ENCODE measurements at places on chromosomes 2 and 18.

- no peak for DNase-seq
These were observed 18.6 kb upstream of the RMC1 start for GRCh38 chr18:23484561-23485182.

GRCh38 chr2:63861220-63861822, 19.6 kb downstream of the UGP2 start:
- peak; percentile 79 for DNase-seq

DNA sequence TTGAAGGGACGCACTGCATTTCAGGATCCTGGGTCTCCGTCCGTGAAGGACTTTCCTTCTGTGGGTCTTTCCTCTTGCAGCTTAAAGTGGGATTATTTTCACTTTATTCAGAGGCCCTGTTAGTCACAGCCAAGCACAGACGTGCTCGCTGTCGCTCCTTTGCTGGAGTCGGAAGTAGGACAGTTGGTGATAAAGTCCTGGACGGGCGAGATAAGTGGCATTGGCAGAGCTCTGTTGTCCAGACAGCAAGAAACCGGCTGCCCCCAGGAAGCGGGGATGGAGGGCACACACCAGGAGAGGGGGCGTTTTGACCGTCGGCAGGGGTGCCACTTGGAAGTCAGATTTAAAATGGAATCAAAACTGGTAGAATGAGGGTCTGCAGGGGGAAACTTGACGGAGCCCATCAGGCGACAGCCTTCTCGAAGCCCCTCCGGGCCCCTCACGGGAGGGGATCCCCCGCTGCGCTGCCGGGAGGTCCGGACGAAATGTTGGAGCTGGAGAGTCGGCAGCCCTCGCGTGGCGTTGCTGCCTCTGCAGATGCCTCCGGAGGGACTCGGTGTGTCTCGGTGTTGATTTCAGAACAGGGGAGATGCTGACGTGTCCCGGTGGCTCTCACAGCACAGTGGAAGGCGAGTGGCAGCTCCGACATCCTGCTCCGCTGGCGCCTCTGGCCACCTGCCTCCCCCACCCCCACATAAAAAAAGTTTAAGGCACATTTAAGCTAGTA, 124.2 kb downstream of the NFATC1 start:
- peak; percentile 48 for DNase-seq

DNA sequence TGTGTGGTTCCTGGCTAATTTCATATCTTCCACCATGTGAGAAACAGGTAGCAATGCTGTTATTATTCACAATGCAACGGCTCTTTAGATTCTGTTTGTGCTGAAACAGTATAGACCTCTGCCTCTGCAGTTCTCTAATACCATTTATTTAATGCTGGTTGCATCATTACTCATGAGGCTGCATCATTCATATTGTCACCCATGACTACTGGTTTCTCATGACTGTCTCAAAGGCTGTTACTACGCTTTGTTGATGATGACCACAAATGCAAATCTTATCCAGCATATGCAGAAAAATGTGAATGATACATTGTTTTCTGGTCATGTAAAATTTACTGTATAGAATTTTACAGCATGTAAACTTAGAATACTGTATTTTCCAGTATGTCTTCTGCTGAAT, 22.5 kb downstream of the CAVIN2 start:
- no peak for DNase-seq

DNA sequence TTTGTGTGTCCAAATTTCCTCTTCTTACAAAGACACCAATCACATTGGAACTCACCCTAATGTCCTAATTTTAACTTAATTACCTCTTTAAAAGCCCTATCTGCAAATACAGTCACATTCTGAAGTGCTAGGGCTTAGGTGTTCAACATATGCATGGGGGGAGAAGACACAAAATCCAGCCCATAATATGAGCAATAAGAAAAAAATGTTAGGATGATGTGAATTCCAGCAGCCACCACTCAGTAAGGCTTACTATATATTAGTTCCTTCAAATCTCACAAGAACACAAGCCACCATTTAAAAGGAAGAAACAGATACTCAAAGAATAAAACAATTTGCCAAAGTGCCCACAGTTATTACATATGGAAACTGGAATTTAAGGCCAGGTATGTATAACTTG, 285.7 kb downstream of the EPHA4 start:
- DNase-seq = no peak

DNA sequence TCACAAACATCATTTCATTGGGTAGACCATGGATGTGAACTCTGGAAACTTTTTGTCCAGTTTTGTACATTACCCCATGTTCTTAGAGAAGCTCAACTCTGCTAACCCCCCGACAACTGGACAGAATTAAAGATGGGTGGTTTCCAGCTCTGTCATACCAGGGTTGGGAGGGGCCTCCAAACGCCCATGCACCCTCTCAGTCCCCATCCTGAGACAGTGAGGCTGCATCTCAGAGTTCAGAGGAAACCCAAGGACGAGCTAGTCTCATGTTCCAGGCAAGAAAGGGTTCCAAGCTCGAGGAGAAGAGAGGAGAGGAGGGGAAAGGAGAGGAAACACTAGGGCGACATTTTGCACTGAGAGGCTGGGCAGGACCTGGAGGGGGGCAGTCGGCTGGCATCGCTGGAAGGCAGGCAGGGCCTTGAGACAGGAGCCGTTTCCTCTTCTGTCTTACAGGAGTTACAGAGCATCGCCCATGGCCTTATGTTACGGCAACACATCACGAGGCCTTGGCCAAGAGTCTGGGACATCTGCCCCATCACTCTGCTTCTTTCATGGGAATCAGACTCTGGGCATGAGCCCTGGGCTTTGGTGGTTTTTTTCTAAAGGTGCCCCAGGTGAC, 16.4 kb downstream of the MAL start:
- no peak for DNase-seq

GRCh38 chr2:11279398-11279797, 65.0 kb downstream of the ROCK2 start:
- no peak for DNase-seq

DNA sequence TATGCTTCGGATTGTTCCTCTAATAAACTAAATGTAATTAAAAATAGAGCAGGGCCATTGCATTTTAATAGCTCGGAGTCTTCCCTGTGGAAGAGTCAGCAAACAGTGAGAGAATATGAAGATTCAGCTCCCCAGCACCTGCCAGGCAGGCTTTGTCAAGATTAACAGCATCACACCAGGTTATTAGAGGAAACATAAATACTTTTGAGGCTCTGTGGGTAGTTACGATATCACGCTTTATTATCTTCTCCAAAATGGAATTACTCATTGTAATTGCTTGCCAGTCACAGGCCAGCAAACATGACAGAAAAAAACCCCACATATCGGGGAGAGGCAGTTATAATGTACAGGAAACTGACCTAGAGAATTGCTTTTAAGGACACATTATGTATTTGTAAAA, 303.9 kb downstream of the CPS1 start:
- no peak for DNase-seq

GRCh38 chr2:221501883-221502269, 70.2 kb downstream of the EPHA4 start:
- DNase-seq = no peak

GRCh38 chr2:13110825-13111224, 394.1 kb downstream of the TRIB2 start:
- no peak for DNase-seq

DNA sequence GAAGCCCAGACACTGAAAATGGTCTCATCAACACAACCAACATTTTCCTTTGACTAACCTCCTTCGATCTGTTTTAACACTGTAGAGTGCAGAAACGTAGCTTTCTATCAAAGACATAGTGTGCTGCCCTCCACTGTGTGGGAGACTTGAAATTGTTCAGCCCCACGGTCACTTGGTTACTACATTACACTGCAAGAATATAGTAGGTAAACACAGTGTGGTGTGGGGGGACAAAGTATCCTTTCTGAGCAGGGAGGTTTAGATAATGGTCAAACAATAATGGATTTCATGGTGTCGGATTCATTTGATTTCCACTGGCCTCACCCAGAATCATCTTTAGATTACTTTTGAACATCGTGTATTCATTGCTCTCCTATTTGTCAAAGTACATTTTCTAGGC, 181.0 kb downstream of the ERBB4 start:
- no peak for DNase-seq

- no peak for DNase-seq
These were observed 33.0 kb downstream of the VAPA start for GRCh38 chr18:9946831-9947230.

GRCh38 chr18:78773303-78773755, 206.3 kb upstream of the SALL3 start:
- DNase-seq = no peak

- no peak for DNase-seq
These were observed 16.4 kb upstream of the KIAA2012 start for GRCh38 chr2:202056611-202057010.

DNA sequence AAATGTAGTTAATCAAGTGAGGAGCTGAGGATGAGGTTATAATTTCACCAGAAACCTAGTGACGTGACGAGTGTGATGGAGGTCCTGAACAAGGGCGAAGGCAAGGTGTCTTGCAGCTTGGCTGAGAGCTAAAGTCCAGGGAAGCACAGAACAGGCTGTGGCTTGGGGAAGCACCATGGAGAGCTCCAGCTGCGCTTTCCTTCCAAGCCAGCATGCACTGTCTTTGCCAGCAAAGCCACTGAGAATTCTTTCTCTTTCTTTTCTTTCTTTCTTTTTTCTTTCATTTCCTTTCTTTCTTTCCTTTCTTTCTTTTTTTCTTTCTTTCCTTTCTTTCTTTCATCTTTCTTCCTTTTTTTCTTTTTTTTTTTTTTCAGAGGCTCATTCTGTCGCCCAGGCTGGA, 239.3 kb downstream of the FBXO15 start:
- no peak for DNase-seq

GRCh38 chr18:23330423-23330822, 122.7 kb upstream of the RIOK3 start:
- peak; percentile 18 for DNase-seq

GRCh38 chr2:176997074-176997791, 215.4 kb upstream of the HNRNPA3 start:
- peak; percentile 25 for DNase-seq

DNA sequence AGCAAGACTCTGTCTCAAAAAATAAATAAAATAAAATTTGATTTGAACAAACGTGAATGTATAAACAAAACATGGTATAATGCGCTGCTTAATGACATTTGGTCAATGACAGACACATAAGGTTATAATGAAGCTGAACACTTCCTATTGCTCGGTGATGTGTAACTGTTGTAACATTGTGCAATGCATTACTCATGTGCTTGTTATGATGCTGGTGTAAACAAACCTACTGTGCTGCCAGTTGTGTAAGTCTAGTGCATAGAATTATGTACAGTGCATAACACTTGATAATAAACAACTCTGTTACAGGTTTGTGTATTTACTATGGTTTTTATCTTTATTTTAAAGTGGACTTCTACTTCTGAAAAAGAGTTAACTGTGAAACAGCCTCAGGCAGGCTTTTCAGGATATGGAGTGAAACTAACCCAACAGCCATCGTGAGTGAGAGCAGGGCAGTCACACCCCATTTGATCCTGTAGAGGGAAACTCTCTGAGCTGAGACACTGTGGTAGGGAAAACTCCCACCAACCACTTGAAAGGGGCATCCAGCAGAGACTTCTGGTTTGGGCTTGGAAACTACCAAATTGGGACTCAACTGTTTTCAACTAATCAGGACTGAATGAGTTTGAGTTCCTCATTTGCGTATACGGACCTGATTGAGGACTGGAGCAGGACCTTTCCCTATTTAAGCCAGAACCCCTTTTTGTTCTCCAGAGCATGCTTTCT, 8.7 kb upstream of the RPRD1A start:
- DNase-seq = no peak

DNA sequence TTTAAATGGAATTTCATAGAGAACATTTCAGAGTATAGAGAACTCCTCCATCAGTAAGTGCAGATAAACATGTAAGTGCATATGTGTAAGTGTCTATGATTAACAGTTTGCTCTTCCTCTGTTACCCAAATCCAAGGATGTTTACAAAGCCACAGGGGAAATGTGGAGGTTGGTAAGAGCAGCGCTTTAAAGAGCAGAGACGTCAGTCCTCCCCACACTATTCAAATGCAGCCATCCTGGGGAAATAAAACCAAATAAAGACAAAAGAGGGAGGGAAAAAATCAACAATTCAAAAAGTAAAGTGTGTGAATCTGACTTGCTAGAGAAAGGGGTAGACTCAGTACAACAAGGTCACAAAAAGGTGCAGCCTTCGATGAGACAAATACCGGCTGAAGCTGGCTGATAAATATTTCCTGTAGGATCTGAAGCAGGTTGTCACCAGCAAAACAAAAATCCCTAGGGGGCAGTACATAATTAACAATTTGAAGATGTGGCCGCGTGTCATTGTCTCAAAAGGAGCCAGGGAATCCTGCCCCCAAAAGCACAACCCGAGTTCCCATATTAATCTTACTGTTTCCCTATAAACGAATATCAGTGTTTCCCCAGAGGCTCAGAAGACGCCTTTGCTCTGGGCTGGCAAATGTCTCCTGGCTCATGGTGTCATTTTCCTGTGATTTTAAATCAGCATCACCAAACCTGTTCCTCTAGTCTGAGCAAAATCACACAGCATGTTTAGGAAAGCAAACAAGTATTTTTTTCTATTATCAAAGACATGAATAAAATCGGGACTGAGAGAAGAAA, 216.5 kb downstream of the CDCA7 start:
- DNase-seq = no peak

- no peak for DNase-seq
These were observed 5.0 kb upstream of the TET3 start for GRCh38 chr2:73979686-73980085.

DNA sequence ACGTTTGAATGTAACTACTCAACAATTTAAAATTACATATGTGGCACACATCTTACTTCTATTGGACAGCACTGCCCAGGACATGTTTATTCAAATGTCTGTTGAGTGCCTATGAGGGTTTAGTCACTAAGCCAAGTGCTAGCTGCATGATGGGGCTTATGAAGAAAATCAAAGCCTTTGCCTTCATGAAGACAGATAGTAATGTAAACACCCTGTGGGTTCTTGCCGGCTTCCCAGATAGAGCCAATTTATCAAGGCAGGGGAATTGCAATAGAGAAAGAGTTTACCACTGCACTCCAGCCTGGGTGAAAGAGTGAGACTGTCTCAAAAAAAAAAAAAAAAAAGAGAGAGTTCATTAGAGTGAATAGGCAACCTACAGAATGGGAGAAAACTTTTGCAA, 43.7 kb upstream of the NEB start:
- DNase-seq = no peak

DNA sequence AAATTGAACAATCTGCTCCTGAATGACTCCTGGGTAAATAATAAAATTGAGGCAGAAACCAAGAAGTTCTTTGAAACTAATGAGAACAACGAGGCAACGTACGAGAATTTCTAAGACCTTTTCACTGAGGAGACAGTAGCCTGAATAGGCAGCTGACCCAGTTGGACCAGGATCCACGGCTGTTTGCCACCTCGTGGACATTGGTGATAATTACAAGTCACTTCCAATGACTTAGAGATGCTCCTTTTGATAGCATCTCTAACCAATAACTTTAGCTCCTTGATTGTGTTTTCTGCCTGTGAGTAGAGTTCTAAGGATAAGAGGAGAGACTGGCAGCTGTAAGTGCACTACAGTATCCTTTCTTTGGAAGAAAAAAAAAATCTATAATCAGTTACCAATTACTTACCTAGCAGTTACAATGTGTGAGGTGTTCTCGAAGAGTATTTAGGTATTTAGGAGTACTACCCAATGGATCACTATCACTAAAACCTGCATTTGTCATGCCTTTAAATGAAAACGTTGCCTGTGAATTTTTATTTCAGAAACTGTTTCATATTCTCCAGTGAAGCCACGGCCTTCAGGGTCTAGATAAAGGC, 31.3 kb upstream of the CNTNAP5 start:
- DNase-seq = no peak
